ENCODE measurements at places on chromosomes 13 and 19.

GRCh38 chr19:42068361-42068755 lies 1.6 kb downstream of the GRIK5 start:
- no peak for DNase-seq
- peaks cover 12% of the 10 kb centered on the region for H3K27me3 ChIP-seq
- peaks cover 5% of the 10 kb centered on the region for H3K4me1 ChIP-seq

- H3K4me1 ChIP-seq: peaks cover 23% of the 10 kb centered on the region
- H3K27me3 ChIP-seq: no peaks in the 10 kb centered on the region
- no peak overlapping the region for H3K4me3 ChIP-seq
Observed at GRCh38 chr13:72959643-72960042, 99.2 kb upstream of the KLF5 start.

GRCh38 chr19:815775-816499 lies 5.8 kb downstream of the PLPPR3 start:
- H3K27me3 ChIP-seq: no peaks in the 10 kb centered on the region
- no peak overlapping the region for H3K4me3 ChIP-seq
- H3K27ac ChIP-seq: no peak overlapping the region
- DNase-seq: no peak
- no peaks in the 10 kb centered on the region for H3K4me1 ChIP-seq
- H3K36me3 ChIP-seq: peaks cover 19% of the 10 kb centered on the region

- H3K4me1 ChIP-seq: peaks cover 2% of the 10 kb centered on the region
- peaks cover 16% of the 10 kb centered on the region for H3K27me3 ChIP-seq
- H3K36me3 ChIP-seq: no peaks in the 10 kb centered on the region
- no peak overlapping the region for H3K4me3 ChIP-seq
- no peak overlapping the region for H3K27ac ChIP-seq
Observed at GRCh38 chr19:30861919-30862318, 487.3 kb downstream of the TSHZ3 start.

GRCh38 chr19:54430306-54431254 lies 15.3 kb downstream of the TTYH1 start:
- H3K27me3 ChIP-seq: peaks cover 33% of the 10 kb centered on the region
- peak overlapping the region; percentile 78 for H3K27ac ChIP-seq
- H3K36me3 ChIP-seq: peaks cover 2% of the 10 kb centered on the region
- peak overlapping the region; percentile 64 for H3K4me3 ChIP-seq
- peaks cover 24% of the 10 kb centered on the region for H3K4me1 ChIP-seq

- no peaks in the 10 kb centered on the region for H3K27me3 ChIP-seq
- H3K4me1 ChIP-seq: peaks cover 36% of the 10 kb centered on the region
- no peak overlapping the region for H3K4me3 ChIP-seq
- DNase-seq: no peak
- H3K27ac ChIP-seq: no peak overlapping the region
Observed at GRCh38 chr19:11321191-11322126, 18.0 kb downstream of the RAB3D start.

GRCh38 chr13:90070362-90070761 lies 1277.1 kb upstream of the MIR17HG start:
- H3K4me3 ChIP-seq: no peak overlapping the region
- DNase-seq: no peak
- no peaks in the 10 kb centered on the region for H3K4me1 ChIP-seq
- no peaks in the 10 kb centered on the region for H3K27me3 ChIP-seq
- H3K36me3 ChIP-seq: no peaks in the 10 kb centered on the region
- H3K27ac ChIP-seq: no peak overlapping the region

GRCh38 chr13:50796463-50796862 lies 47.0 kb downstream of the DLEU7 start:
- H3K27me3 ChIP-seq: peaks cover 8% of the 10 kb centered on the region
- no peak overlapping the region for H3K27ac ChIP-seq
- no peak for DNase-seq
- H3K36me3 ChIP-seq: peaks cover 6% of the 10 kb centered on the region
- peaks cover 16% of the 10 kb centered on the region for H3K4me1 ChIP-seq

- DNase-seq: no peak
- peaks cover 10% of the 10 kb centered on the region for H3K36me3 ChIP-seq
- peak overlapping the region; percentile 57 for H3K27ac ChIP-seq
- H3K4me1 ChIP-seq: peaks cover 30% of the 10 kb centered on the region
- peak overlapping the region; percentile 69 for H3K4me3 ChIP-seq
- peaks cover 16% of the 10 kb centered on the region for H3K27me3 ChIP-seq
Observed at GRCh38 chr19:46000491-46001246, 5.4 kb downstream of the CCDC61 start.
